Activated T-helper 1 cell treated with anti-CD3 and anti-CD28 coated beads, Interleukin-2, amount 50 U/mL, for 16 hours (primary cell): ENCODE measurements at places on chromosomes 6 and 20.

DNA sequence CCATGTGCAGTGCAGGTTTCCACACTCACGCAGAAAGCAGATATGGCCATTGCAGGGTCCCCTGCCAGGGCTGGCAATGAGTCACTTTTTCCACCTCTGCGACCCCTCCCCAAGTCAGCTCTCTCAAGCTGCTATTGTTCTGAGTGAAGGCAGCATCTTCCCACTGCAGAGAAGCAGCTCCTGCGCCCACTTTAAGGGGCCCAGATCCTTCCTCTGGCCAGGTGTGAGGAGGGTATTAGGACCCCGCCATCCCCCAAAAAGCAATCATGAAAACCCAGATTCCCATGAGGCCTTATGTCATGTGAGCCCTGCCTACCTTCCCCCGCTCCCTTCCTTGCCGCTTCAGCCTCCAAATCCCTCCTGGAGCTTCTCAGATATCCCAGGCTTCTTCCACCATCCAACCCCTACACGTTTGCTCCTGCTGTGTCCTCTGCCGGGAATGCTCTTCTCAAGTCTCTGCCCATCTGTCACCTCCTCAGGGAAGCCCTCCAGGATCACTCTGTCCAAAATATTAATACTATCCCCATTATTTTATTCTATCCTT, 220.3 kb downstream of the NFATC2 start:
- DNase-seq = no peak

DNA sequence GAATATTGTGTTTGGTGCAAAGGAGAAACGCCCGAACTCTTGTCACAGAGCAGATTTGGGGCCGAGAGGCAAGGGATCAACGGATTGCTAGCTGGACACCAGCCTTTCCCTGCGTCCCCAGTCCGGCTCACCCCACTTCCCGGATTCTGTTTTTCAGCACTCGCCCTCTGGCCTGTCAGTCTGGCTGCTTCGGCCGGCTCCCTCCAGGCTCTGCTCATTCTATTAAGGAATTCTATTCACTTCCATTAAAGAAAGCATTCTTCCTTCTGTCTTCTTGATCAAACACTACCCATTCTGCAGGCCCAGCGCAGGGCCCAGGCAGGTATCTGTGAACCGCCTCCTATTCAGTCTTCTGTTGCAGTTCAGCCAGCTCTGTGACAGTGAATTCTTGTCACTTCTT, 91.7 kb downstream of the RNF182 start:
- DNase-seq = no peak

DNA sequence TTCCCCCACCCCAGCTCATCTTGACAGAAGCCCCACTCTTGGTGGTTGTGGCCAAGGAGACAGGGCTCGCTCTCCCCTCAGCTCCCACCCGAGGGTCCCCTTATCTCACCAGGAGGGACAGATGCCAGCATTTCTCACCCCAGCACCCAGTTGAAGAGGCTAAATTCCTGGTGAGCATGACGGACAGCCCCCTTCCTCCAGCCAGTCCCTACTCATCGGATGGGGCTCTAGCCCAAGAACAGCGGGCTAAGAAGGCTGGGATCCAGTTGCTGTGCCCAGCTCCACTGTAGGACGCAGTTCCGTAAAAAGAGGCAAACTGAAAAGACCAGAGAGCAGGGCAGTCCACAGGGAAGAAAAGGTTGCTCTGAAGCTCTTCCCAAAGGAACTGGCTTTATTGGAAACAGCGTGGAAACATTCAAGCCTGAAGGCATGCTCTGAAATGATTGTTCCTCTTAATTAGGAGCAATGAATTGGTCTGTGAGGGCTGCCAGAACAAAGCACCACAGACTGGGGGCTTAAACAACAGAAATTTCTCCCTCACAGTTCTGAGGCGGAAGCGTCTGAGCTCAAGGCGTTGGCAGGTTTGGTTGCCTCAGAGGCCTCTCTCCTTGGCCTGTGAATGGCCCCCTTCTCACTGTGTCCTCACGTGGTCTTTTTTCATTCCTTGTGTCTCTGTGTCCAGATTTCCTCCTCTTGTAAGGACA, 17.9 kb upstream of the KIF25 start:
- DNase-seq = no peak

- DNase-seq = no peak
Observed at GRCh38 chr6:78340755-78341154, 526.6 kb upstream of the IRAK1BP1 start.

GRCh38 chr6:112663698-112664097, 316.6 kb downstream of the RFPL4B start:
- no peak for DNase-seq

- DNase-seq = no peak
Observed at GRCh38 chr6:15595461-15596173, 67.2 kb downstream of the DTNBP1 start.

GRCh38 chr6:90559931-90560330, 26.9 kb downstream of the MAP3K7 start:
- DNase-seq = no peak

DNA sequence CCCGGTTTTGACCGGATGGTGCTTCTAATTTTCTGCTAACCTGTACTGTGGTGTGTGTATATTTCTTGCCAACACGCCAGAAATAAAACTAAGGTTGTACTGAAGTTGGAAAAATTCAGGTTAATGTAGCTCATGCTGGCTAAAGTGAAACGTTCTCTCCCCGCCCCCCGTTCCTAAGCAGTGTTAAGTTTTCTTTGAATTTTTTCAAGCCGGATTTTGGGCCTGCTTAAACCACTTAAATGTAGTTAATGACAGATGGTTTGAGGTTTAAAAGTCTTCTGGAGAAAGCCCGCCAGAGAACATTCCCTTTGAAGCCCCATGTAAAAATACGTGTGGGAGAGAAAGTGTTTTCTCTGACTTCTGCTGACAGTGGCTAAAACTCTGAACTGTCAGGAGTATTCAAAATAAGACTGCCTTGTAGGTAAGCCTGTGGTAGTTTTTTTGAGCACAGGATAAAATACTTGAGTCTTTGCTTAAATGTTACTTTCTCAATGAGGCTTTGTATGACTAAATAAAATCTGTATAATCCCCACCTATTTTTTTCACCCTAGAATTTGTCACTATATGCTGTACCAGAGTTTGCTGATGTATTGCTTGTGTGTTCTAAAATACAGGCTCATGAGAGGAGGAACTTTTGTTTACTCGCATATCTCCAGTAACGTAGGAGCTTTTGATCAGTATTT, 101.3 kb downstream of the OR2B2 start:
- DNase-seq = no peak

DNA sequence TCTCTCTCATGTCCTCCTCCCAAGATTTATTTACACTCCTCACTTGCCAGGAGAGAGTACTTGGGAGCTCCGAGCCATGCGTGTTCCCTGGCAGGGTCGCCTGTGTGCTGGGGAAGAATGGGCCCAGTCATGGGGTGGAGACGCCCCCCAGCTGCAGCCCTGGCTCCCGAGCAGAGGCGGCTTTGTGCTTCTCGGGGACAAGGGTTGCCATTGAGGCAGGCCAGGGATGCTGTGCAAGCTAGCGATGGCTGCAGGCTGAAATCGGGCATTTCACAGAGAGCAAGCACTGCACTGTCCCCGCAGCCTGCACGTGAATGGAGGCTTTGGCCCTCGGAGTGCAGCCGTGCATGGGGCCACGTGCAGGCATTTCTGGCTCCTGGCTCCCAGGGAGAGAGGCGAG, 23.8 kb downstream of the PHACTR3 start:
- DNase-seq = no peak

DNA sequence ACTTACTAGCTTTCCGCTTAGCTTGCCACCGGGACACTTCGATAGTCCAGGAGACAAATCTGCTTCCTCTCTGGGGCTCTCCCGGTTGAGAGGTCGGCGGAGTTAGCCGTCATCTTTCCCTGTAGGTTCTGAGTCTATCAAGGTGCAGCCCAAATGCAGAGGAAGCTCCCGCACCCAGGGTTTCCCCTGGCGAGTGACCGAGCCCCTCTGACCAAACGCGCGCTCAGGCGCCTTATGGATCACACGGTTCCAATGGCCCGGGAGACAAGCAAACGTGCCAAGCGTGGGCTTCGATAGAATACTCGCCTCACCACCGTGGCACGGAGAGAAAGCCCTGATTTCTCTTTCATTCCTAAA, 15.8 kb upstream of the FOXC1 start:
- DNase-seq = no peak

DNA sequence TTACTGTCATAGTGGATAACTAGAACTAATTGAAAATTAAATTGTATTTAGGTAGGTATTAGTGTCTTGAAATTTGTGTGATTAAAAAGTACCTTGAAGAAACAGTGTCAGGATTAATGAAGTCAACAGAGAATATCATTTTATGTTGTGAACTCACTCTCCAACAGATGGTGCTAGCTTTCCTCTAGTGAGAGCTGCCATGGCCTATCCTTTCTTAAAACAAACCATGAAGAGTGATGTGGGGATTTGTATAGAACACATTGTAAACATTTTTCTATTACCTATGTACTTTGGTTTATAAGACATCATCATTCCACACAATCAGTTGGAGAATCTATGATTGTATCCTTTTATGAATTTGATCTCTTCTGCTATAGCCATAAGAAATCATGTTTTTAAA, 4.8 kb upstream of the SRSF12 start:
- DNase-seq = no peak

- no peak for DNase-seq
Observed at GRCh38 chr6:109998159-109998785, 20.2 kb downstream of the GPR6 start.

- no peak for DNase-seq
Observed at GRCh38 chr6:88443554-88443953, 277.4 kb upstream of the CNR1 start.

DNA sequence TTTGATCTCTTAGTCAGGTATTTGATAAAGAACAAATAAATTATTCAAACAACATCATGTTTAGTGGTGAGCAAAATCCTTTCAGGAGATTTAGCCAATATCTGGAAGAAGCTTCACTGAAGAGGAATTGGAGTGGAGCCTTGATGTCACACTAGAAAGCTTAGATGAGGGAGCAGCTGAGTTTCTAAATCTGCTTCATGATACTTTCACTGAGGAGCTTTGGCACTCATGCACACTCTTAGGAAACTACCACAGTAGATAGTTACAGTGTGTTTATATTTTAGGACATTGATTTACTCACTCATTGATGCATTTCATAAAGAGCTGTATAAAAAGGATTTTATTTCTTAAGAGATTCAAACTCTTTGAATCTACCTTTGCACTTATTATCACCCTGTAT, 366.2 kb upstream of the BTBD3 start:
- no peak for DNase-seq

DNA sequence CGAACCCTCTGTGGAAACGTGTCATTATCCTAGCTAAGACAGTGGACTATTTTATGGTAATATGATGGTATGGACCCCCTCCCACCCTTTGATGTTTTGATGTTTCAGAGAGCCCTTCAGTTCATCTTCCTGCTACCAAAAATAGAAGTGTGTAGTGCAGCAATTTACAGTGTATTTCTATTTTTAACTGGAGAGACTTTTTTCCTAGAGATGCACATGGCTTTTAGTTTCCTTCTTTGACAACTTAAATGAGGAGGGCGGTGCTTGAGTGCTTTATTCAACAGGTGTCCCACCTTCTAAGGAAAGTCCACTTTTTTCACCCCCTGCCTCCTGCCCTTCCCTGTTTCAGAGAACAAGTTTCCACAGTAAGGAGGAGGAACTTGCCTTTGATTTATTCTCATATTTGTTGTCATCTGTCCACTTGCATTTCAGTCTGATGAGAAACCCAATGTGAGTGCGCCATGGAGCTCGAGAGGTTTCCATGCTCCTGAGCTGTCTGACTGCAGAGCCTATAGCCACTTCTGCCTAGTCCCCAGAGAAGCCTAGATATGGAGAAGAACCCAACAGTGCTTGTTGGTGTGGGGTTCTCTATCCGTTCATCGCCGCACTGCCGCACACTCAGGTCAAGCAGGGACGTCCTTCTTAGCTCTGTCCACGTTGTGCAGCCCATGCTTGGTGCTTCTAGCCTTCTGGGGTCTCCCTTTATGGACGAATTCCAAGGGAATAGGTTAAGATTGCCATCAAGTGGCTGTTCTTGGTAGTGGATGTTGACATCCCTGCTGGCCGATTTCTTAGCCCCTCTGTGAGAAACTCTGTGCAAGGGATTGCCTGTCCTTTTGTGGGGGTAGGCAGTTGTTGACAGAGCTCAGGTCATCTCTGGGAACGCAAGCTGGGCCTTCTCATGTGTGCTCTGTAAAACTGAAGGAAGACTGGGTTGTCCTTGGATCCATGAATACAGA, 144.2 kb downstream of the JARID2 start:
- no peak for DNase-seq

GRCh38 chr20:41577129-41578009, 40.8 kb downstream of the CHD6 start:
- no peak for DNase-seq

GRCh38 chr6:28474441-28475219, 31.3 kb upstream of the ZSCAN23 start:
- DNase-seq = no peak

DNA sequence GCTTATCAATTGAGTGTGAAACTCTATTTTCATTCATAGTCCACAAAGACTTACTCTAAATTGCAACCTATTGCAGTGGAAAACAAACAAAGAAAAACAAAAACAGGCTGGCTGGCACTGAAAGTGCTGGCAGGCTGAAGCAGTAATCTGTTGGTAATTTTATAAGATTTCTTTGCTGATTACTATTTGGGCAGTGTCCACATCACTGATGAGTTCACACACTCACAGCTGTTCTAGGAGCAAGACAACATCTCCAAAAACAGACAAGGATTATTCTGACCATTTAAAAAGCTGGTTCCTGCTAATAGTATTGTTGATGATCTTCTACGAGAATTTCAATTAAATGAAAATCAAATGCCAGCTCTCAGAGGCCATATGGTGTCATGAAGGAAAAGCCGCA, 26.9 kb downstream of the MARCKS start:
- no peak for DNase-seq

DNA sequence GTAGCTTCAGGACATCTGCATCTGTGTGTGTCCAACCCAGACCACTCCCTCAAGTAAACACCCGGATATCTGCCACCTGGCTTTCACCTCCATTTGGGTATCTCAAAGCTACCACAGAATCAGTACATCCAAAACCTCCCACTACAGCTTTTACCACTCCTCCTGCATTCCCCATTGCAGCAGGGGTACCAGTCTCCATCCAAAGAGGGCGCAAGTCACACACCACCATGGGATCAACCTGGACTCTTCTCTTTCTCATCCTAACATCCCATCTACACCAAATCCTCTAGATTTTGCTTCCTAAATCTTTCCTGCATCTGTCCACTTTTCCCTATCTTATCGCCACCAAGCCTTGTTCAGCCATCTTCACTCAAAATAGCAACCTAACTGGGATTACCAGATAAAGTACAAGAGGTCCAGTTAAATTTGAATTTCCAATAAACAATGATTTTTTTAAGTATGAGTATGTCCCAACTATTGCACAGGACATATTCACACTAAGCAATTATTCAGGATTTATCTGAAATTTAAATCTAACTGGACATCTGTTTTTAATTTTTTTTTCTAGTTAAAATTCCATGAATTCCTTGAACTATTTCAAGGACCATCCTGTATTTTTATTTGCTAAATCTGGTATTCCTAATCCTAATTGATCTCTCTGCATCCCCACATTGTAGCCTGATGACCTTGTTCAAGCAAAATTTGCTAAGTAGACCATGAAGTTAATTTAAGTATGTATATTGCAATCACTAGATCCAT, 164.3 kb upstream of the MLN start:
- DNase-seq = no peak
